ENCODE measurements at places on chromosomes 7 and 10.

DNA sequence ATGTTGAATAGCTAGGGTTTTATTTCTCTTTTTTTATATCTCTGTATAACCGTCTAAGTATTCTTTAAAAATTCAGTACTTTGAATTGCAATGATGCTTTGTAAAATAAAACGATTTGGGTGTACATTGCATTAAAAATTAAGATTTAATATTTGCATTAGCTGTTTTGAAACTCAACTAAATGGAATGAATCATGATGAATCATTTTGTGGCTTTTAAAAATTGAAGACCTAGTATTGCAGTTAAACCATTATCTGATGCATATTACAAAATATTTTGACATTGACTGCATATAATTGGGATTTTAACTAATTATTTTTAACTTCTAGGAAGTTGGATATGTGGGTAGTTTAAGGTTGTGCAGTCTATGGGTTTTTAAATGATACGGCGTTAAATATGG lies 314.0 kb downstream of the CDK14 start:
- peak; percentile 35 for DNase-seq

GRCh38 chr7:7486362-7486761 lies 49.3 kb downstream of the COL28A1 start:
- DNase-seq: no peak

- no peak for DNase-seq
Measured at GRCh38 chr10:59177836-59178235, 1.4 kb downstream of the PHYHIPL start.

DNA sequence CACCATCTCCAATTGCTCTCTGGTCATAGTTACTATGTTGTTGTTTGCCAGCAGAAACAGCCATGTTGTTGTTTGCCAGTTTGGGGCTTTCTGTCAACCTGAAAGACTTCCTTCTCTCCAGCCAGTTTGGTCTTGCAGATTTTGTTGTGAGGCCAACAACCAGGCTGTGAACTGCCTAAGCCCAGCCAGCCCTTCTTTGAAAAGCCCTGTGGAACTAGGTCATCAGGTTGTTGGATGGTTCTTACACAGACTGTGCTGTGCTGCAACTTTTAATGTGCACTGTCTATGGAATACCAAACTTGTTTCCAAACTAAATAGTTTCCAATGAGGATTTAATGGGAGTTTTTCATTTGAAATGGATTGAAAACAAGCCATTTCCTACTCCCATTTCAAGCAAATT lies 592.7 kb upstream of the GALNT17 start:
- DNase-seq: no peak

DNA sequence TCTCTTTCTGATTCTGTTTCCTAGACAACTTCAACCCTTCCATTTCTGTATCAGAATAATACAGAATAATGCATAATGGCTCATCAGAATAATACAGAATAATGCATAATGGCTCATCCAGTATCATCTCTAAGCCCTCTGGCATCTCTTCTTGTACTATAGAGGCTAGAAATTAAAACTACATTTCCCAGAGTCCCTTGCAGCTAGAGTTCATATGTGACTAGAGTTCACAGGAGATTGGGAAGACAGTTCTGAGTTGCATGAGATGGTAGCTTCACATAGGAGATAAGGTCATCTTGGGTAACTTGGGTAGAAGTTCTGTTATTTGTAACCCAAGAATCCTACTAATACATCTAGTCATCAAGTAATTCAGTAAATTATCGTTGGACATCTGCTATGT lies 122.9 kb upstream of the NRBF2 start:
- no peak for DNase-seq

DNA sequence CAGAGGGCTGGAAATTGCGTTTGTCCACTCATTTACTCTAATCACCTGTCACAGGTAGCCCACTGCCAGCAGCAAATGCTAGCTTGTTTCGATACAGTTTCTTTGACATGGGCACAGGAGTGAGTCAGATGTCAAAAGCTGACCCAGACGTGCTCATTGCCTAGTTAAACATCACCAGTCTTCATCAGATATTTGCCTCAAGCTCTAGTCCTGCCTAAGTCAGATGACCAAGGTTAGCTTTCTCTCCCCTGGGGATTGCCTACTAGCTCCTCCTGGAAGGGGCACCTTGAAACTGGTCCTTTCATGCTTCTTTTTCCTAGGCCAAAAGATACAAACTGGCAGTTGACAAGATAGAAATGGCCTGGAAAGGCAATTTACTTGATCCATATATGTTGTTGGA lies 35.2 kb downstream of the GPAM start:
- no peak for DNase-seq

GRCh38 chr7:14324767-14325166 lies 335.3 kb upstream of the ETV1 start:
- no peak for DNase-seq

DNA sequence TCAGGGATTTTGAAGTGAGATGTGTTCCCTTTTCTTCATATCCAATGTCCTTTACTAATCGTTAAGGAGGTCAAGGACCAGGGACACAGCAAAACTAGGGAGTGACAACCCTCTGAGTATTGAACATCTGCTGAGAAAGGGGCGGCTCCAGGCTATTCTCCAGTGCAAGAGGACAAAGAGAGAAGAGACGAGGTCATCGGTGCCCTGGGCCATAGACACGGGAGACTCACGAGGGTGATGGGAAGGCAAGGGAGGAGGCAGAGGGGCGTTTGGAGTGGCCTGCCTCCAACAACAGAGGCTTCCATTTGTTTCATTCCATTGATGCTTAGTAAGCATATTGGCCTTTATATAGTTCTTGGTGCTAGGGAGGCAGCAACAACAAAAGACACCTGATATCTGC lies 268.4 kb downstream of the CXCL12 start:
- DNase-seq: no peak

DNA sequence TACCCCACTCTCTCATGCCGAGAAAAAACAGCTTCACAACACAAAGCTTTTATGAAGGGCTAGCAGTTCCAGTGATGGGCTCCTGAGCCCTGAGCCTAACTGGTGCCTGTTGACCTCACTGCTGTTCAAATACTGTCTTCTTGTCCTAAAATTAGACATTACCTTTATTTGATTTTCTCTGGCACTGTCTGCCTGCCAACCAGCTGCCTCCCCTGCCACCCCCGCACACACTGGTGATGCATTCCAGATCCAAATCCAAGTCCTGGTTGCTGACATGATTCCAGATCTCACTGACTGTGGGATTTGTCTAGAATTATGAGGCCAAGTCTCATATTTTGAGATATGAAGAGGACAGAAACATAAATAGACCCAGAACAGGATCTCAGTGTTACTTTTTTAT lies 816.2 kb downstream of the NRG3 start:
- DNase-seq: no peak

- no peak for DNase-seq
Measured at GRCh38 chr10:132406750-132407149, 9.8 kb downstream of the PWWP2B start.

GRCh38 chr10:110461530-110461929 lies 36.2 kb upstream of the DUSP5 start:
- DNase-seq: no peak

DNA sequence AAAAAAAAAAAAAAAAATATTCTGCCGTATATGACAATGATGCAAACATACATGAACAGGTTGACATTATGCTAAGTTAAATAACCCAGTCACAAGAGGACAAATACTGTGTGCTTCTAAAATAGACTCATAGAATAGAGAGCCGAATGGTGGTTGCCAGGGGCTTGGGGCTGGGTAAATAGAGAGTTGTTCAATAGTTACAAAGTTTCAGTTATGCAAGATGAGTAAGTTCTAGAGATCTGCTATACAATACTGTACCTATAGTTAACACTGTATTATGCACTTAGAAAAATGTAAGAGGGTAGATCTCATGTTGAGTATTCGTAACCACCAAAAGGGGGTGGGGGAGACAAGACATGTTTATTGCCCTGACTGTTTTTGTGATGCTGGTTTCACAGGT lies 77.1 kb upstream of the GNAI1 start:
- DNase-seq: no peak

DNA sequence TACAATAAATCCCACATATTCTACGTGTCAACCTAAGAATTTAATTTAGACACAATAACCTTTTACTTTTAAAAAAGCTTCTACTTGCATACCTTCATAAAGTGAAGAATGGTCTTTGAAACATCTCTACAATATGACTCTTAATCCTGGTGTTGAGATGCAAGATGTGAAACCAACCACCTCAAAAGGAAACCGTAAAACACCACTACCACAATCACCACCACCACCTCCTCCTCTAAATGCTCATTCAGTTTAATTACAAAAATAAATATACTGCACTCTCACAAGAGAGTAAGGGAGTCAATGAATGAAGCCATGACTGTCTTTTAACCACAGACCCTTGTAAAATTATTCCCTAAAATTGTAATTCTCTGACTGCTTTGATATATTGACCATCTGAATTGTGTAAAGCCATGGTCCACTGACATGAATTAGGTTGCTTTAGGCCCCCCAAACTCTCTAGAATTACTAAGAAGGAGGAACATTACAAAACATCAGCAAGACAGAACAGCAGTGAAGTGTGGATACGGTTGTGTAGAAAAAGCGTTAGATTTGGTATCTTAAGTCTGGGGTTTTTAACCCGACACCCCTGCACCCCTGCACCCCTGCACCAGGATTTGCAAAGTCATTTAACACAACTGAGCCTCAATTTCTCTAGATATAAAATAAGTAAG lies 171.4 kb downstream of the SFMBT2 start:
- DNase-seq: no peak

GRCh38 chr7:40964610-40965009 lies 738.3 kb downstream of the INHBA start:
- no peak for DNase-seq

- DNase-seq: no peak
Measured at GRCh38 chr10:109912335-109913281, 10.7 kb downstream of the XPNPEP1 start.

- no peak for DNase-seq
Measured at GRCh38 chr7:66078067-66078466, 2.4 kb downstream of the ASL start.

DNA sequence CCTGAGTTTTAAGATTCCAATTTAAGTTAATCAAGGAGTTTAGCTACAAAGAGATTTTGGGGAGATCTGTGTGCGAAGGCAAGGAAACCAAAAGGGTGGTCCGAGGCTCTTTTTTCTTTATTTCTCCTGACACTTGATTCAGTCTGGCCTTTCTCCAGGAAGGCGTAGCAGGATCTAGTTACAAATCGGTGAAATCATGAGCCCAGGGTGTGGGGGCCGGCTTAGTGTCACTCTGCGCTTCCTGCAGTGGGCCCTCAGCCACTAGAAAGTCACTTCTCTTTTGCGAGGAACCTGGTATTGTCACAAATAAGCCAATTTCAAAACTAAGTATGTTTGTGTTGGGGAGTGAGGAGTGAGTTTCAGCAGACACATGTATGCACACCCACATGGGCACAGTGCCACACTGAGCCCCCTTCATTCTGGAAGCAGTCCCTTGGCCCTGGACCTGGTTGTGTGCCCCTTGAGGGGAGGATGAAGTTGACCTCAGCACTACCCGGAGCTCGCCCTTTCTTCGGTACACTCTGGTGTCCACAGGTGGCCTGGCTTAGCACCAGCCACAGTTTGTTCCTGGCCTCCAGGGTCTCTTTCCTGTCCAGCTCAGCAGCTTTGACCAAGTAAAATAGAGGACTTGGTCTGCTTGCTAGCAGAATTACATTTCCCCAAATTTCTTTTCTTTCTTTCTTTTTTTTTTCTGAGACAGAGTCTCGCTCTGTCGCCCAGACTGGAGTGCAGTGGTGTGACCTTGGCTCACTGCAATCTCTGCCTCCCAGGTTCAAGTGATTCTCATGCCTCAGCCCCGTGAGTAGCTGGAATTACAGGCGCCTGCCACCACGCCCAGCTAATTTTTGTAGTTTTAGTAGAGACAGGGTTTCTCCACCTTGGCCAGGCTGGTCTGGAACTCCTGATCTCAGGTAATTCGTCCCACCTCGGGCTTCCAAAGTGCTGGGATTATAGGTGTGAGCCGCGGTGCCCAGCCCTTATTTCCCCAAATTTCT lies 84.0 kb upstream of the BTBD16 start:
- no peak for DNase-seq

GRCh38 chr10:28180654-28181053 lies 122.2 kb downstream of the MPP7 start:
- no peak for DNase-seq

- DNase-seq: no peak
Measured at GRCh38 chr7:80890426-80891258, 28.2 kb downstream of the SEMA3C start.

- DNase-seq: peak; percentile 85
Measured at GRCh38 chr10:89793649-89794254, 92.4 kb downstream of the KIF20B start.

DNA sequence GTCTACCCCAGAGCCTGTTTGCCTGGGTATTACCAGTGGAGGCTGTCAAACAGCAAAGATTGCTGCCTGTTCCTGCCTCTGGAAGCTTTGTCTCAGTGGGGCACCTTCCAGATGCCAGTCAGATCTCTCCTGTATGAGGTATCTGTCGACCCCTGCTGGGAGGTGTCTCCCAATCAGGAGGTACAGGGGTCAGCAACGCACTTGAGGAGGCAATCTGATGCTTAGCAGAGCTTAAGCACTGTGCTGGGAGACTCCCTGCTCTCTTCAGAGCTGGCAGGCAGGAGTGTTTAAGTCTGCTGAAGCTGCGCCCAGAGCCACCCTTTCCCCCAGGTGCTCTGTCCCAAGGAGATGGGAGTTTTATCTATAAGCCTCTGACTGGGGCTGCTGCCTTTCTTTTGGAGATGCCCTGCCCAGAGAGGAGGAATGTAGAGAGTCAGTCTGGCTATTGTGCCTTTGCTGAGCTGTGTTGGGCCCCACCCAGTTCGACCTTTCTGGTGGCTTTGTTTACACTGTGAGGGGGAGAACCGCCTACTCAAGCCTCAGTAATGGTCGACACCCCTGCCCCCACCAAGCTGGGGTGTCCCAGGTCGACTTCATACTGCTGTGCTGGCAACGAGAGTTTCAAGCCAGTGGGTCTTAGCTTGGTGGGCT lies 62.2 kb downstream of the PPP1R9A start:
- DNase-seq: no peak

DNA sequence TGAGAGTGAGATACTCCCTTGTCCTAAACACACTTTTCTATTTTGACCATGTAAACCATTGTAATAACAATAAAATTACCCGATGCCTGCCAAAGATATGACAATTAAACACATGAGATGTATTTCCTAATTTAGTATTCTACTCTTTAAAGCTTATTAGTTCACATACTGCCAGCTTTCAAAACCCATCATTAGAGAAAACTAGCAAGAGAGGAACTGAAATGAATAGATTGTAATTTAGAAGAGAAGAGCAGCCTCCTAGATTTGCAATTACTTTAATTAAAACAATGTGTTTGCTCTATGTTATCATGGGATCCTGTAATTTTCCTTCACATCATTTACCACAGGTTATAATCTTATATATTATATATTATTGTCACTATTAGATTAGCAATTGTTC lies 428.2 kb downstream of the THSD7A start:
- no peak for DNase-seq

GRCh38 chr7:38934536-38934935 lies 25.5 kb upstream of the VPS41 start:
- no peak for DNase-seq

- DNase-seq: peak; percentile 52
Measured at GRCh38 chr10:124875596-124875995, 66.3 kb upstream of the ZRANB1 start.

DNA sequence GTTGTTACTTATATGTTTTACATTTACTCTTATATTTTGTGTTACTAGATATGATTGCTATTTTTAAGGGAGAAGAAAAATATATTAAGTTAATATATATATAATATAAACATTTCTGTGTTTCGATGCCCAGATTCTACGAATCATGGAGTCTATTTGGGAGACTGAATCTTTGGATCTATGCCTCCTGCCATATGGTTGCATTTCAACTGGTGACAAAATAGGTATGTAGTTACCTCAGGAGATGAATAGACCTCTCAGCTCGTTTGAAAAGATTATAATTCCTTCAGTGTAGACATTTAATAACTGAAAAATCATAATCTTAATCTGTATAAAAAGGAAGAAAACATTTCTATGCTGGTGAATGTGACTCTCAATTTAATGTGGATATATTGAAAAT lies 16.9 kb downstream of the PIK3CG start:
- DNase-seq: no peak

Measured in foreskin fibroblast (primary cell).